Omental fat pad (tissue), 4 donors: ENCODE measurements at places on chromosomes 13 and 19. TPM values are rescaled to one million over a fixed set of nuclear protein-coding genes. Genes with fewer than 3 reads are reported as not detected.

DNA sequence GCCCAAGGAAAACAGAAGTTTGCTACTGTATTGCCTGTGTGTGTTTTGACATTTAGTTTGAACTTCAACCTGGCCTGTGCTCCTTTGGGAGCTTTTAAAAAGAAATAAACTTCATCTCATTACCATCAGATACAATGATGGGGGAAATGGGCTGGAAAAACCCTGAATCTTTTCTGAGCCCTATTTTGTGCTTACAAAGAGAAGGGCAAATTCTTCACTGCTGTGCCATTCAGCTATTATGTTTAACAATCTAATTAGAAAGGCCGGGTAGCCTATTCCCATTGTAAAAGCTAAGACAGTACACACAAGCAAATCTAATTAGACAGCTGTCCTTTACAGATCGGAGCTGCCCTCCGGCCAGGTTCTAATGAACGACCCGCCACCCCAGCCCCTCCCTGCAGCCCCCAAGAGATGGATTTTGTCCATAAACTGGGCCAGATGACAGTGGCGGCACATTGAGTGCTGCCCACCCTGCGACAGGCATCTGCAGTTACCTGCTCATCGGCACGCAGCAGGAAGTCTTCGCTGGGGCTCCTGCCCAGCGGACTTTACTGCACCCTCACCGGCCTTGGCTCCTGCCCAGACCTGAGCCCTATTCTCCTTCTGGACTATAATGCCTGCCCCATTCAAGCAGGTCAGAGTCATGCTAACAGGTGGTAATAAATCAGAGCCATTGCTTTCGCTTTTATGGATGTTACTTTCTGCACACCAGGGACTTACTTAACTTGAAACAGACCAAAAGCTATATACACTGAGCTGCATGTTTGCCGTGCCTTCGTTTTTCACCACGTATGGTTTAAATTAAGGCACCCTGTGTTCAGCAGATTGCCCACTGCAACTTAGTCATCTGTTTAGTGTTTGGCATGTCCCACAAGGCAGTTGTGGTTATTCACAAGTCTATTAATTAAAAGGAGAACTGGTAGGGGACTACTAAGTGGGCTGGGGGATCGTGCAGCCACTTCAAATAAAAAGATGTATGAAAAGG is 549.6 kb downstream of the FGF9 start:
- no peak for DNase-seq

Gene DUS3L
- 30.5 TPM for total RNA-seq

GRCh38 chr19:6803036-6803404 is 30.5 kb downstream of the VAV1 start:
- DNase-seq: no peak

- DNase-seq: no peak
Observed at GRCh38 chr13:59730026-59730425, 433.7 kb downstream of the DIAPH3 start.

Gene HSPH1
- total RNA-seq: 340 TPM

GRCh38 chr13:39765801-39766463 is 110.5 kb downstream of the COG6 start:
- no peak for DNase-seq

DNA sequence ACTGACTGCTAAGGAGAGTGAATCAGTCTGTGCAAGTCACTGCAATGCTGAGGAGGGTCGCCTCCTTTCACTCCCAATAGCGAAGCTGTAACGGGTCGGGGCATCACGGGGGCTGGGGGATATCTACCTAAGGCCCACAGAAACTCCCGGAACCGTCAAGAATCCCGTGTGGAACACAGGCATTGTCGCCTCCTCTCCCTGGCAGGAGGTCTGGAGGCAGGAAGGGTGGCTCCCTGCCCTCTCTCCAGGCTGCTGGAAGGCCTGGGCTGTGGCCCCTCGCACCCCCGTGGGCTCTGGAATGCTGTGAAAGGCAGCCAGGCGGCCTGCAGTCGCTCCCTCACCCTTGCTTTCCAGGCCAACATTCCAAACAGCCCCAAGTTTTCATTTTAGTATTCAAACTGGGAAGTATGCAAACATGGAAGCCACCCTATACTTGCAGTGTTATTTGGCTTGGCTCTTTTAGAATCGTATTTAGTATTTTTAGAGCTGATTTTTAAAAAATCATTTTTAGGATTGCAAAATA is 109.4 kb downstream of the CRYL1 start:
- DNase-seq: peak; percentile 20

GRCh38 chr13:48600374-48601364 is 53.1 kb upstream of the CYSLTR2 start:
- DNase-seq: no peak

- no peak for DNase-seq
Observed at GRCh38 chr19:34662919-34663318, 14.0 kb downstream of the SCGB2B2 start.
